ENCODE measurements at places on chromosomes 12 and 14.

- no peak for DNase-seq
Measured at GRCh38 chr14:95236221-95236620, 78.9 kb upstream of the DICER1 start.

DNA sequence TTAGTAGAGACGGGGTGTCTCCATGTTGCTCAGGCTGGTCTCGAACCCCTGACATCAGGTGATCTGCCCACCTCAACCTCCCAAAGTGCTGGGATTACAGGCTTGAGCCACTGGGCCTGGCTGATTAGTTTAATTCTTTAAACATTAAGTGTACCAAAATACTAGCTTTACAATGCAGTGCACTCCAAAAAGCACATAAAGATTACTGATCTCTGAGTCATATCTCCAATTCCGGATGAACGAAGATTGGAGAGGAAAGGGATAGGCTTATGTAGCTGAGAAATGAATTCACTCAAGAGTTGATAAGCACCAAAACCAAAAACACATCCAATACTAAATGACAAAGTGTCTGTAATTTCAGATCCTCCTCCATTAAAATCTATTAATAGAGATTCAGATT, 15.1 kb downstream of the NAV3 start:
- no peak for DNase-seq

GRCh38 chr12:128567730-128568129, 256.0 kb downstream of the SLC15A4 start:
- no peak for DNase-seq

- no peak for DNase-seq
Measured at GRCh38 chr12:52946797-52947547, 1.9 kb upstream of the KRT18 start.

DNA sequence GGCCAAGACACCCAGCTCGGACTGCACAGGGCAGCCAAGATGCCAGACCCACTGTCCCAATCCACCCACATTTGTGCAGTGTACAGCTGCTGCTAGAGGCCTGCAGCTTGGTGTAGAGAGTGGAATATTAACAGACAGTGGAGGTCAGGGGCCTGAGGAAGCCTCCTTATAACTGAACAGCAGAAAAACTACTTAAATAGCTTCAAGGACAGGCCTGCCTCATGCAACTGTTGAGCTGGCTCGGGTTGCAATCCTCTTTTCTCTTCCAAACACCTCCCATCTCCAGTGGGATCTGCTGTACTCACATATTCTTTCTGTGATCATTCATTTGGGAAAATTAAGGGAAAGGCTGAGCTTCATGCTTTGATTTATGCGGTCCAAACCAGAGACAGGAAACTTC, 1043.2 kb upstream of the TMEM132C start:
- no peak for DNase-seq

DNA sequence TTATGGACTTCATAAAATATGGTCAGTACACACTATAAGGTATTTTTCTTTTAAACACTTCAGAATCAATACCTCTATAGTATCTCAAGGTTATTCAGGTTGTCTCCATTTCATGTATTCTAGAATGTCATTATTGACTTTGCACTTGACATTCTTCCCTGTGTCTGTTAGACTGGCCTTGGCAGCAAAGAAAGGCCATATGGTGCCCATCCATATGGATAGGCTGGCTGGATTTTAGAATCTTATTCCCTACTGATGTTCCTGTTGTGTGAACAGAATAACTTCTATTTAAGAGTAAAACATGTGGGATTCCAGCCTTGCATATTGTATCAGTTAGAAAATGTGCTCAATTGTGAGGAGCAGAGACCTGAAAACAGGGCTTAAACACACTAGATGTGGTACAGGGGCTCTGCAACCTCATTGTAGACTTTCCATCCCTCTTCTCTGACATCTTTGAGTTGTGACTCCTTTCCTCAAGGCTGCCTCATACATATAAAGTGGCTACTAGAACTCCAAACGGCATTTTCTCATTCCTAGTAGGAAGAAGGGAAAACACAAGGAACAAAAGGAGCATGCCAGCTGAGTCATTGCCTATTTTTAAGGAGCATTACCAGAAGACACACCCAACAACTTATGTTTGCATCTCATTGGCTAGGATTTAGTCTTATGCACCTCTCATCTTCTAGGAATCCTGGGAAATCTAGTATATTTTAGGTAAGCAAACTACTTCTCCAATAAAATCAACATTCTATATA, 221.2 kb upstream of the TMPO start:
- no peak for DNase-seq

DNA sequence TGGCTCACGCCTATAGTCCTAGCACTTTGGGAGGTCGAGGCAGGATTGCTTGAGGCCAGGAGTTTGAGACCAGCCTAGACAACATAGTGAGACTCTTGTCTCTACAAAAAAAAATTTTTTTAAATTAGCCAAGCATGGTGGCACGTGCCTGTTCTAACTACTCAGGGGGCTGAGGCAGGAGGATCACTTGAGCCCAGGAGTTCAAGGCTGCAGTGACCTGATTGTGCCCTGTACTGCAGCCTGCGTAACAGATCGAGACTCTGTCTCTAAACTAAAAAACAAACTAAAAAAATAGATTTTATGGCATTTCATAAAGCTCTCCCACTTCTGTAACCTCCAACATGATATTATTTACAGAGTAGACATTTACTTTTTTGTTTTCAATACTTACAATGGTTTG, 29.6 kb downstream of the PNMA1 start:
- DNase-seq, result no peak

DNA sequence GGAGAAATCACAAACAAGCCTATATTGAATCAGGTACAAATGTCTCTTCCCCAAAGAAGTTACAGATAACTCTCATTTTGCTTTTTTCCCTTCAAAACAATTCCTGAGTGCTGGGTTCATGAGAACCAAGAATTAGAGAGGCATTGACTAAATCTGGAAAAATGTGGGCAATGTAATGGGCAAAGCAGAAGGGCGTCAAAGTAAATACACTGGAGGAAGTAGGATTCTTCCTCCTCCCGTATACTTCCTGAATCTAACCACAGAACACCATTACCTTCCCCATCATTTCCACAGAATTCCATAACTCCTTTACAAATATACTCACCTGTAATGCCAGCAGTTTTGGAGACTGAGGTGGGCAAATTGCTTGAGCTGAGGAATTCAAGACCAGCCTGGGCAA, 3.0 kb upstream of the RBMS2 start:
- no peak for DNase-seq

- no peak for DNase-seq
Measured at GRCh38 chr12:110179291-110179690, 55.1 kb downstream of the IFT81 start.

DNA sequence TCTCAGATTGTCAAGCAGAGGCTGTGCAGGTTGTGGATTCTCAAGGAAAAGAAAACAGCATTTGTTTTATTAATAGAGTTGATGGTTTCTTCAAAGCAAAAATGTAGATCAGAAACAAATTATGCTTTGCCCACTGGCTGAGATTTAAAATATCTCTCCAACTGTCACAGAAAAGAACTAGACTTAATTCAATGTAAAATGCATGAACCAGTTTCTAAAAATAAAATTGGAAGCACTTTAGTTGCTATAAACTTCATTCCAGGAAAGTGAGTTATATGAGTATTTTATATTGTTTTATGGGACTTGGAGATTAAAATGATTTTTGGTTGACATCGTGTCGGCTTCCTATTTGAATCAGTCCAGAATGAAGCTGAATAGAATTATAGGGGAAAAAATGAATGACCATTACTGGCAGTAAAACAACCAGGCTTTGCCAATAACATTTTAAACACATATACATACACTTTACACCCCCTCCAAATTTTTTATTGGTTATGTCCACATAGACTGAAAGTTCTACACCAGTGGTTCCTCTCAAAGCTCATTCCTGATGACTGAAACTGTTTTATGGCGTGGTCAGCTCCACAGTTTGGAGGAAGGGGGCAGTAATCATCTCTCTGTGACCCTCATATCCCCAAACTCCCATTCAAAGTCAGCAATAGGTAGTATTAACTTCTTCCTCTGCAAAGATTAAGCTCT, 55.5 kb upstream of the DAAM1 start:
- DNase-seq, result no peak

GRCh38 chr14:45242706-45243105, 10.3 kb downstream of the MIS18BP1 start:
- DNase-seq, result no peak

DNA sequence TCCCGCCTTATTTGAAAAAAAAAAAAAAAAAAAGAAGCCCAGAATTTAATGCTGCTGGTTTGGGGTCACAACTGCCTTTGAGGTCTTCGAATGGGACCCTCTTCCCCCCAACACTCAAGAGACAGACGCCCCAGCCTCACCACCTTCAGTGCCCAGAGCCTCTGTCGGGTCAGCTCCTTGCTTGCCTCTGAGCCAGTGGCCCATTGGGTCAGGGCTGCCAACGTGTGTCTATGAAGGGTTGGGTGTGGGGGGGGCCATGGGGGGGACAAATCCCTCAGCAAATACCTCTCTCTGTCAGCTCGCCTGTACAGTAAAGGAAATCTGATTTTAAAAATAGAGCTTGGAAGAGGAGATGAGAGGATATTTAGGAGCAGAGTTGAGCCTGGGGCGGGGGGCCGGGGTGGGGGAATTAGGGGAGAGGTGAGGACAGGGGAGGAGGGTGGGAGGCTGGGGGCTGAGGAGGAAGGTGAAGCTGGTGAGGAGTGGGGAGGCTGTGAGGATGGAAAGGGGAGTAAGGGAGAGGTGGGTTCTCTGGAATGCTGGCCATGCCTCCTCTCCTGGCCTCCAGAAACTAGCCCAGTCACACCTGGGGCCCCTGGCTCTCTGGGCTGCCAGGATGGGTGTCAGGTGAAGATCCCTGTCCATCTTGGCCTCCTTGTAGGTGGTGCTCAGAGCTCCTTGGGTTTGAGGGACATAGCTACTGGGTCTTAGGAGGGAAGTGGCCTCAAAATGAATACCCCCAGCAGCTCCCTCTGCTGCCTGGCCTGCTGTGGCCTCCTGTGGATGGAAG, 13.3 kb downstream of the RTL1 start:
- DNase-seq, result no peak

DNA sequence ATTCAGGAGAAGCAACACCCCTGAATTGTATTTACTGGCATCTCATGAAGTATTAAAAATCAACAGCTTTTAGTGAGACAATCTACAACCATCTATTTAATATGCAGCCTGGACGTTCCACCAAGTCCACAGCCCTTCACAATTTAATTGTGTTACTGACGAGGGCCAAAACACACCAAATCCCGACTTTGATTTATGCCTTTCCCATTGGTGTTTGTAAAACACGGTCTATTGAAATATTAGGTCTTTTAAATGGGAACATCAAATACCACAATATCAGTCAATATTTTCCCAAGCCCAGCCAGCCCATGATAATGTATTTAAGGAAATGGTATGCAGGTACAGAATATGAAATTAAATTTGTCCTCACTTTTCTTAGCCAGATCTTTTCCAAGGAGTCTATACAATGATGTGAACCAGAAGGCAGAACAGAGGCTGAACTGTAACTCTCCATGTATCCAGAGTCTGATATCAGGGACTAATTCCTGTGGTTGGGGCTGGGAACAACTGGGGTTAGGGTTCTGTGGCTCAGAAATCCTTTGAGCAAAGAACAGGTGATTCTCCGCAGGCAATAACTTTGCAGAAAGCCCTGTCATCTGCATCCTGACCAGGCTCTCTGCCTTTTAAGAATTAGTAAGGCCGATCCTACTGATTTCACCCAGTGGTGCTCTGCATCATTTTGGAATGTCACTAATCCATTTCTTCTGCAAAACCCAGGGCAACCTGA, 179.3 kb upstream of the GZMB start:
- DNase-seq, result no peak

DNA sequence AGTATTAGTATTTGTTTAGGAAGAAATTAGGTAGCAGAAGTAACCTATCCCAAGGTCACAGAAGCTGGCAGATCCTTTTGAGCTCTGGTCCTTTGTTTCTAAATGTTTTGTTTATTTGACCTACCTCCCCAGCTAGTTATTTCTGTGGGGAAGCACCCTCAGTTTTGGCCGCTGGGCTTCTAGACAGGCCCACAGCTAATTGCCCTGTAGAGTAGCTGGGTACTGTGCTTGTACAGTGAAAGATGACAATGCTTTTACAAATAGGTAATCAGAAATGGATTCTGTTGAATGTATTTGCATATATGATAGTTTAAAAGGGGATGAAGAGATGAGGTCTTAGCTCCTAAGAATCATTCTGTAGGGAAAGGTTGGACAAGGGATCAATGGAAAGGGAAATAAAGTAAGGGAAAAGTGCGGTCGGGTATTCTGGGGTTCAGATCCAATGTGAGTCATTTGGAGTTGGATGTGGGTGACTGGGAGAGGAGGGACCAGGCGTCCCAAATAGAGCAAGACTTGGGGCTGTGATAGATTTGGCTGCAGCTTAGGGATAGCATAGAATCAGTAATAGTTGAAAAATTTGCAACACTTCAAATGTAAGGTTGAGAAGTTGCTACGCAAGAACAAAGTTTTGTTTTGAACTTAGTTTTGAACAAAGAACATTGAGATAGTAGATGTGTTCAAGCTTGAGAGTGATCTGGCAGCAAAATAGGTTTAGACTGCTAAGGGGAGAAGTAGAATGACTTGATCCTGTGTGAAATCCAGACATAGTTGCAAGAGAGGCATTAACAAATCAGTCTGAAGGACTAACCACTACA, 3.6 kb downstream of the NUDT4 start:
- DNase-seq, result no peak

DNA sequence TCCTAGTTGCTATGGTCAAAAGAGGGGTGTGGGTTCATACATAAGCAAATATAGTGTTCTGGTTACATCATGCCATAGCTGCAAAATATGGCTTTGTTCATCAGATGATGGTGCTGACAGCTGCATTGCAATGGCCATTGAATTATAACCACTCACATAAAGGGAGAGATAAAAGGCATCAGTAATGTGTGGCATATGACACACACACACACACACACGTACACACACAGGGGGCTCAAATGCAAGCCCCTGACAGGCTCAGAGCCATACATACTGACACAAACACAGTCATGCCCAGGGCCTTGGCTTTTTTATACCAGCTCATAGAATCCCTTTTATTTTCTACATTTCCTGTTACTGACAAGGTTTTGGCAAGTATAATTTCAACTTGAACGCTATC, 698.9 kb downstream of the BCL11B start:
- DNase-seq, result no peak

DNA sequence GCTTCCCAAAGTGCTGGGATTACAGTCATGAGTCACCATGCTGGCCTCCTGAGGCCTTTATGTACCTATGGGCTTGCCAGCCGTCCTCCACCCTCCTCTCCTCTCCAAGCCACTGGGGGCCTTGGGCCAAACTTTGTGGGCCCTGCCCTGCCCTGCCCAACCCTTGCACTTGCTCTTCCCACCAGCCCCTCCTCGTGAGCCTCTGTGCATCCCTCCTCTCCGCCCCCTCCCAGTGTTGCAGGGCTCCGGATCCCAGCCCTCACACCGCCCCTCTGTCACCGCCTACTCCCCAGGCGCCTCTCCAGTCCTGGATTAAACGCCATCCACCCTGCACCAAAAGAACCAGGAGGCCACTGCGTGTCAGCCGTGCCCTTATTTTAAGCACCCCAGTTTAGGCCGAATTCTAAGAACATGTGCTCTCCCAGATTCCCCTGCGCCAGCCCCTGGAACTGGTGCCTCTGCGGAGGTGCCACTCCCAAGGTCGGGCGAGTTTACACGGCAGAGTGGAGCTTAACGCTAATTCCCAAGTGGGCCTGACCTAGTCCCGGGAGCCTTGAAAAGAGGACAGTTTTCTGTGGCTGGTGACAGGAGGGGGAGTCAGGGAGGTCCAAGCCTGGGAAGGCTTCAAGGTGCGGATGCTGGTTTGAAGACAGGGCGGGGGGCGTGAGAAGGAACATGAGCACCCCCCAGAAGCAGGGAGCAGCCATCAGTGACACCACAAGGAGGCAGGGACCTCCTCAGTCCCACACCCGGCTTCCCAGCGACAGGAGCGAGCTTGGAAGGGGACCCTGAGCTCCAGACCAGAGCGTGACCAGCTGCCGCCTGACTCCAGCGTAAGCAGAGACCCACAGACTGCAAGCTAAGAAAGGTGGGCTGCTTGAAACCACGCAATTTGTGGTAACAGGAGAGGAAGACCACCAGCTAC, 21.2 kb upstream of the CDCA4 start:
- no peak for DNase-seq
